ENCODE measurements at places on chromosomes 13 and 19.

DNA sequence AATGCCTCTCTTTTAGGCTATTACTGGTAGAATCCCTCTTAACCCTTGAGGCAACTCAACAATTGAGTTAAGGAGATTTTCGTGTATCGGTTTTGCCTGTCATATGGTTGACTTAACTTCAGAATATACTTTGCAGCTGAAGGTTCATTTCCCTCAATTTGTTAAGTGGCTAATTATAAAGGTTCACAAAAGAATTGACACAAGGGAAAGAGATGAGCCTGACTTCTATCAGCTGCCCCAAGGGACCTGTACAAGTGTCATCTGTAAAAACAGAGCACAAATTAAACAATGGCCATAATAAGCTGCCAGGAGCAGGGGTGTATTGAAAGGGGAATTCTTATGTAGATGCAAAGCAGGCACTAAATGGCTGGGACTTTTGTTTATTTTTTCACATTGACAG is 334.8 kb upstream of the OBI1 start:
- DNase-seq = no peak

GRCh38 chr13:39900106-39900750 is 244.8 kb downstream of the COG6 start:
- DNase-seq = no peak

GRCh38 chr19:9709305-9709704 is 34.4 kb upstream of the ZNF562 start:
- no peak for DNase-seq

DNA sequence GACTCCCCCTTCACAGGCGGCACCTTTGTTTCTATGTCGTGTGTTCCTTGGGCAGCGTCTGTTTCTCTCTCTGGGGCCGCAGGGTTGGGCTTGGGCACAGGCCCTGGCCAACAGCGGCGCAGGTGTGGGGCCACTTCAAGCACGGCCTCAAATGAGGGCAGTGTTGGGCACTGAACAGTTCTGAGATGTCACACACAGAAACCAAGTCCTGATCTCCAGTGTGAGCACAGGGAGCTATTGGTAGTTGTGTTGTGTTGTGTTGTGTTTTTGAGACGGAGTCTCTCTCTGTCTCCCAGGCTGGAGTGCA is 42.7 kb downstream of the GATAD2A start:
- DNase-seq = no peak

GRCh38 chr13:61777271-61777670 is 361.6 kb upstream of the PCDH20 start:
- DNase-seq = no peak

- DNase-seq = peak; percentile 85
Observed at GRCh38 chr19:42132030-42132628, at the start of gene POU2F2. Gene POU2F2, minus strand, starts transcription at chr19:42132446. Its CDS starts 35 bp downstream, at chr19:42132411.

- no peak for DNase-seq
Observed at GRCh38 chr19:45187421-45188100, 9.0 kb downstream of the BLOC1S3 start.

- no peak for DNase-seq
Observed at GRCh38 chr13:100330662-100331061, 241.8 kb downstream of the PCCA start.

GRCh38 chr13:112756081-112756480 is 66.2 kb downstream of the ATP11A start:
- DNase-seq = no peak

GRCh38 chr19:40791349-40791748 is 7.6 kb upstream of the EGLN2 start:
- no peak for DNase-seq

GRCh38 chr19:5041168-5041912 is 72.4 kb downstream of the KDM4B start:
- DNase-seq = no peak

GRCh38 chr13:25037057-25037813 is 58.7 kb upstream of the PABPC3 start:
- peak; percentile 3 for DNase-seq

DNA sequence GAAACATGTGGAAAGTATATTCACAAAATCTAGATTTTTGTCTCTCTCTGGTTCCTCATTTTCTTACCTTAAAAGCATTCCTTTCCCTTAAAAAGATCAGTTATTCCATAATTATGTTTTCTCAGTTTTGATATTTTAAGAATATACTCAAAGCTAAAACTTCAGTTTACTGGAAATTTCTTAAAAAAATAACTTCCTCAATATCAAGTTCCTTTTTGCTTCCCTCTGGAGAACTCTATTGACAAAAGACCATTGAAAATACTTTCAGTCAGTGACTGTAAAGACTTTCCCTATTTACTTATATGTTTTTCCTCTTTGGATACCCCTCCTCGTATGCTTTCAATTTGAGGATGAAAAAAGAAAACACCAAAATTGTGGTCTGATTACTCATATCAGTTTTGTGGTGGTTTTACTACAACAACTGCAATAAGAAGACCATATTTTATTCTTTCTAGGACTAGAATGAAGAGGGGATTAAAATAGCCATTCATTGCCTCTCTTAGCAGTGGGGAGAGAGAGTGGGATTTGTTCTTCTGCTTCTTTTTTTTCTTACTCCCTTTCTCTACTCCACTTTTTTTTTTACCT is 113.2 kb downstream of the ESD start:
- no peak for DNase-seq

DNA sequence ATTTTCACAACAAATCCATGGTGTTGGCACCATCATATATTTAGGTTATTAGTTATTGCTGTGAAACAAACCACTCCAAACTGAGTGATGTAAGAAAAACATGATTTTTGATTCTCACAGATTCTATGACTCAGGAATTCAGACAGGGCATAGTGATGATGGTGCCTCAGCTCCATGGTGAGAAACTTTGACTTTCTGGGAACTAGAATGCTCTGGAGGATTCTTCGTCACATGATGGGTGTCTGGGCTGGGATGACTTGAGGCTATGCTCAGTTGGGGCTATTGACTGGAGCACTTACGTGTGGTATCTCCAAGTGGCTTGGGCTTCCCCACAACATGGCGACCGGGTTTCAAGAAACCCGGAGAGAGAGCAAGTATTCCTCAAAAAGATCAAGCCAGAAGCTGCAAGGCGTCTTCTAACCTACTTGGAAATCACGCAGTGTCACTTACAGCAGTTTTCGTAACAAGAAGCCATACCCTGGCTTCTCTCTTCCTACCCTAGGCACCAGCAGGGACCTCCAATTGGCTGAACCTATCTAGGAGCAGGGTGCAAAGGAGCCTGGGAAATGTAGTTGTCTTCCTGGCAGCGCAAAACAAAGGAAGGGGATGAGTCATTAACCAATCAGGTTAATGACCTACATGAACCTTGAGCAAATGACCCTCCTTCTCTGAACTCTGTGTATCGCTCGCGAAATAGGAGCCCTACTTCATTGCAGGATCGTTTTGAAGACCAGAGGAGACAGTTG is 22.4 kb downstream of the VAV1 start:
- no peak for DNase-seq

DNA sequence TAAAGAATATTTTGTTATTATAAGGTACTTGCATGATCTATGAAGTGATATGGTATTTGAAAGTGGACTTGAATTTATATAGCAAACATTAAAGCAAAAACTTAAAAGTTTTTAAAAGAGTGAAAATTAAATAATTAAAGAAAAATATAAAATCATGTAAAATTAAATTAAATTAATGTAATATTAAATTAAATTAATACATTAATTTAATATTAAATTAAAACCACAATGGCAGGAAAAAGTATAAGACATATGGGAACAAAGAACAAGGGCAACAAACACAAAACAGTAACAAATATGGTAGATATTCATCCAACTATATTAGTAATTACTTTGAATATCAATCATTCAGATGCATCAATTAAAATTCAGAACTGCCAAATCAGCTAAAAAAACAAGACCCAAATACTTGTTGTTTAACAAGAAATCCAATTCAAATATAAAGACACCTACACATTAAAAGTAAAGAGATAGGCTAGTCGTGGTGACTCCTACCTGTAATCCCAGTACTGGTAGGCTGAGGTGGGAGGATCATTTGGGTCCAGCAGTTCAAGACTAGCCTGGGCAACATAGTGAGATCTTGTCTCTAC is 992.2 kb upstream of the MIR17HG start:
- no peak for DNase-seq

DNA sequence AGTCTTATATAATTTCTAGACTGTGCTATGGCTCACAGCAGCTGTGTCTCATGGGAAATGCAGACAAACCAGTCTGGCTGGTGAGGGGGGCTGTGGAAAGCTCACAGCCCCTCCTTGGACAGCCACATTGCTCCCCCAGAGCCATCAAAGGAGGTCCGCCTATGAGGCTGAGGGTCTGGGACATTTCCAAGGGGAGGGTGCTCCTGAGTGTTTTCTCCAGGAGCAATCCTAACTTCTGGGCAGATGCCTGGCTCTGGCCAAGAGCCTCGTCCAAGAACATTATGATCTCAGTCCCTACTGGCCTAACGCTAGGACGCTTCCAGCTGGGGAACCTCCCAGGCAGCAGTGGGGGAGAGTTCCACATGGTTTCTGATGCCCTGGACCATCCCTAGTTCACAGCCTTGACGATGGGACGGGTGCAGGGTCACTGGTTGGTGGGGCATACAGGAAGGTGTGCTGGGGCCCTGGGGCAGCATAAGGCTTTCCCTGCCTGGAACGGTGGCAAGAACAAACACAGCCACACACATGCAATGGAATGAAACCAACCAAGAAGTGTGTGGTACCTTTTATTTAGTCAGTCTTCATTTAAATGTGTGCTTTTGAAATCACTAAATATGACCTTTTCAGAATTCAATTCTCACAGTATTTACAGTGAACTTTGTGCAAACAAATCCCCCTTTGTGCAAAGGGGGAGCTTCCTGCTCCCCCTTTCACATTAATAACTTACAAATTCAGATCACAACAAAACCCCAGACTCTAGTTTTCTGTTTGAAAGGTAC is 60.6 kb downstream of the CDADC1 start:
- no peak for DNase-seq

DNA sequence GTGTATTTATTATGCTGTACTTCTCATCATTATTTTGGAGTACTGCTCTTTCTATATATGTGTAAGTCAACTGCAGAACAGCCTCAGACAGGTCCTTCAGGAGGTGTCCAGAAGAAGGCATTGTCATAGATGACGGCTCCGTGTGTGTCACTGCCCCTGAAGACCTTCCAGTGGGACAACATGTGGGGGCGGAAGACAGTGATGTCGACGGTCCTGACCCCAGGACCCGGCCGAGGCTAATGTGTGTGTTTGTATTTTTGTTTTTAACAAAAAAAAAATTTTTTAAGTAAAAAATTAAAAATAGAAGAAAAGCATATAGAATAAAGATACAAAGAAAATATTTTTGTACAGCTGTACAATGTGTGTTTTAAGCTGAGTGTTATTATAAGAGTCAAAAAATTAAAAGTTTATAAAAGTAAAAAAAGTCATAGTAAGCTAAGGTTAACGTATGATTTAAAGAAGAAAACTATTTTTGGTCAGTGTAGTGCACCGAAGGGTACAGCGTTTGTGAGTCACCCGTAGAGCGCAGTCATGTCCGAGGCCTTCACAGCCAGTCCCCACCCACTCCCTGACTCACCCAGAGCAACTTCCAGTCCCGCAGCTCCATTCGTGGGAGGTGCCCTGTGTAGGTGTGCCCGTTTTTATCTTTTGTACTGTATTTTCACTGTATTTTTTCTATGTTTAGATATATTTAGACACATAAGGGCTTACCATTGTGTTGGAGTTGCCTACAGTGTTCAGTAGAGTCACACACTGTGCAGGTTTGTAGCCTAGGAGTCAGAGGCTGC is 42.2 kb upstream of the SPACA7 start:
- DNase-seq = no peak

DNA sequence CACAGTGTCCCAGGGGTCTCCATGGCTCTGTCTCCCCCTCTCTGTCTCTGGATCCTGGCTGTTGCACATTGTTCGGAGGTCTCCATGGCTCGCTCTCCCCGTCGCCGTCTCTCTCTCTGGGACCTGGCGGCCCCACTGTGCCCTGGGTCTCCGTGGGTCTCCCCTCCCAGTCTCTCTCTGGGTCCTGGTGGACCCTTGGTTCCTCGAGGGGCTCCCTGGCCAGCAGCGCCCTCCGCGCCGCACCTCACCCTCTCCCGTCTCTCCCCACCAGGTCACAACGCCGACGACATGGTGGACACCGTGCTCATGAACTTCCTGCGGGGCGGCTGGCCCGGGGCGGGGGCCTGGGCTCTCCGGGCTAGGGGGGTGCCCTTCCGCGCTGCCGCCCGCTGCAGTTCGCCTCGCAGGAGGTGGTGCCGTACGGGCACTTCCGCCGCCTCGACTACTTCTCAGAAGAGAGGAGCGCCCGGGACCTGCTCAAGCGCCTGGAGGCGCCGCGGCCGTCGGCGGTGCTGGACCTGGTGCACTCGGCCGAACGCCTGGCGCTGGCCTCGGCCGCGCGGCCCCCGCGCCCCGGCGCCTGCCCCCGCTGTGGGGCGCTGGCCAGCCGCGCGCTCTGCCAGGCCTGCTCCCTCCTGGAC is 29.1 kb downstream of the SIGLEC5 start:
- no peak for DNase-seq

GRCh38 chr13:72113076-72113475 is 246.1 kb upstream of the DACH1 start:
- DNase-seq = no peak

DNA sequence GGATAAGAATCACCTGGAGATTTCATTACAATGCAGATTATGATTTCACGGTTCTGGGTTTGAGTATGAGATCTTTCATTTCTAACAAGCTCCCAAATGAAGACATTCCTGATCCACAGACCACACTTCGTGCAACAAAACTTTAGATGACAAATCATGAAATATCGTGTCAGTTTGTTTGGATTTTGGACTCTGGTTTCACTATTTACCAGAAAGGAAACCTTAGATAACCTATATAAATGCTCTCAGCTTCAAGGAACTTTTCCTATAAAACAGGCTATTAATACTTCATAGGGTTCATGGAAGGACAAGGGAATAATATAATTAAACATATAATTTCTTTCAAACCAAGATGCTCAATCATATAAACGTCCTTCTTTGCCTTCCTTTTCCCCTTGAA is 930.5 kb upstream of the SLC10A2 start:
- DNase-seq = no peak

DNA sequence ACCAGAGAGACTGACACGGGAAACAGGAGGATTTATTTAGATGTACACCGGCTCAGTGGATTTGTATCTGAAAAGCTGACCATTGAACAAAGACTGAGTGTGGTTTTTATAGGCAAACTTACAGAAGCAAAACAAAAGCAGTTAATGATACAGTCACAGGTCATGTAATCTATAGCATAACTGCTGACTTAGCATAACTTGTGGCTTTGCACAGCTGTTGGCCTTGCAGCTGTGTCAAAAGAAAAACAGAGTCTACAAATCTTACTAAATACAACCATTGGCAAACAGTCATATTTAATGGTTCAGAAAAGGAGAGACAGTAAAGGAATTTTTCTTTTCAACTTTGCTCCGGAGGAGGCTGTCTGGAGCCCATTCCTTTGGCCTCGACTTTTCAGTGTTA is 2.3 kb upstream of the ILF3 start:
- no peak for DNase-seq

GRCh38 chr19:45495178-45495577 is 1.7 kb downstream of the RTN2 start:
- no peak for DNase-seq

- DNase-seq = no peak
Observed at GRCh38 chr19:10763828-10764339, 46.0 kb downstream of the DNM2 start.

- no peak for DNase-seq
Observed at GRCh38 chr19:15934332-15935078, at the start of gene CYP4F11. Gene CYP4F11, minus strand, starts transcription at chr19:15934529. Its CDS starts 121 bp downstream, at chr19:15934408.

GRCh38 chr13:101016475-101016874 is 341.9 kb upstream of the TMTC4 start:
- no peak for DNase-seq
